ENCODE measurements at places on chromosomes 3 and 15.
A peak's percentile ranks its signal among the peaks of the same experiment; 100 is the strongest.

DNA sequence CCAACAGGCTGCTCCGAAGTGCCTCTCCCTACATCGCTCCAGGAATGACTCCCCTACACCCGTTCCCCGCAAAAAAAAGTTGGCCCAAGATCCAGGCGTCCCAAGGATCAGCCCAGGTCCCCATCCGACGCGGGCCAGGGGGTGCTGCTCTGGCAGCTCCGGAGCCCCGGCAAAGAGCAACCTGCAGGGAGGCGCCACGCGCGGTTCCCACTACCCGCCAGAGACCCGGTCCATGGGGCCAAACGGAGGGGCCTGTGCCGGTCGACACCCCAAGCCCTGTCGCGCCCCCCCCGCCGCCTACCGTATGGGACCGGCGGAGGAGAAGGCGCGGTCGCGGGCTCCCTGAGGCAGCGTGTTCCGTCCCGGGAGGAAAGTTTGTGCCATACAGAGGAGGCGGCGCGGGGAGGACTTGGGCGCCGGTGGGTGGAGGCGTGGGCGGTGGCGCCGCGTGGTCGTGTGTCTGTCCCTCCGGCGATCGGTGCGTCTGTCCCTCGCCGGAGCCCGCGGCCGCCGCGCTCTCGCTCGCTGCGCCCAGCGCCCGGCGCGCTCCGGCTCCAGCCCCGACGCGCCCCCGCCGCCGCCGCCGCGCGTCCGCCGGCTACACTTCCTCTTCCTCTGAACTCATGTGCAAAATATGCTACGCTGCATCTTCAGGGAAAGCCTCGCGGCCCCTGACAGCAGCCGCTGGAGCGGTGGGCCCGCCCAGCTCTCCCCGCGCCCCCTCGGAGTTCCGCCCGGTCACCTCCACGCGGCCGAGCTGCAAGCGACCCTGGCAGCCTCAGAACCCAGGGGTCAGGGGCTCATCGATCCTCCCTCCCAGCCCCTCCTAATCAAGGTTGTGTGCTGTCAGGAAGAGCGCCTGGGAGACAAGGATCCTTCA lies at the start of gene RFTN1:
RFTN1 (minus strand) TSS at position 559 of the 880 bp plus-strand sequence. CDS start 19,830 bp downstream, outside the sequence.
- H3K27ac ChIP-seq: peak within 1 kb of the TSS; percentile 4
- no peaks in the 10 kb centered on the region for H3K27me3 ChIP-seq
- DNase-seq: peak; percentile 88

DNA sequence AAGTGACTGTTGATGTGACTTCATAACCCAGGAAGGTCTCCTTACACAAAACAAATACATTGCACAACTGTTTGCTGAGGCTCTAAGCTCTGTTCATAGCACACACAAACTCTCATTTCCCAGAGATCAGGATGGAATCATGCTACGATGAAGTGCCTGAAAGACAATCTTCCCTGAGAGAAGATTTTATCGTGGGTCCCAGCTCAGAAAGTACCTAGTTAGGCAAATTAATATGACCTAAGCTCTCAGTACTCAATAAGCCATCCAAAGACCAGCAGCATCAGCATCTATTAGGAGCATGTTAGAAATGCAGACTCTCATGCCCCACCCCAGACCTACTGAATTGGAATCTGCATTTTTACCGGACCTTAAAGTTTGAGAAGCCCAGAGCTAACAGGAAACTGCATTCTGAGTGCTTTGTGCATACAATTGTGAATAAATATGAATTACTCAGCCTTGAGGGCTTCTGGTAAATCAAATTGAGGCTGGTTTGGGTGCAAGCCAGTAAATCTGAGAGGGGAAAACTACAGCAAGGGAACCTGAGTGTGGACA lies 161.5 kb upstream of the C2CD4B start:
- H3K4me1 ChIP-seq: no peaks in the 10 kb centered on the region
- H3K36me3 ChIP-seq: no peaks in the 10 kb centered on the region
- DNase-seq: no peak
- H3K27me3 ChIP-seq: no peaks in the 10 kb centered on the region

DNA sequence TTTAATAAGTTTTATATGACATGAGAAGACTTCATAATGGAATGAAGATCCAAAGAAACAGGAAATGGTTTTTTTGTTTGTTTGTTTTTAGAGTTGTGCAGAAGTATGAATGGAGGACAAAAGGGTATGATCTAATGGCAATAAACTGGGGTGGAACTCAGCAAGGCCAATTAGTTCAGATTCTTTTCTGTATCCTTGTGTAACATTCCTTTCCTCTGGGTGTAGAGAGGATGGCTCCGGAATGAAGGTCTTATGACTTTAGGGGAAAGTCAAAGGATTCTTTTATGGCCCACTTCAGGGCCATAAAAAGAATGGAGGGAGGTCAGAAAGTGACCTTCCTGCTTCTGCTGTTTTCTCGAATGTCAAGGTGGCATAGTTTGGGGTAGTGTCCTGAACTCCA lies 152.6 kb downstream of the DPH6 start:
- no peaks in the 10 kb centered on the region for H3K27me3 ChIP-seq
- no peak overlapping the region for H3K27ac ChIP-seq
- no peaks in the 10 kb centered on the region for H3K4me1 ChIP-seq

DNA sequence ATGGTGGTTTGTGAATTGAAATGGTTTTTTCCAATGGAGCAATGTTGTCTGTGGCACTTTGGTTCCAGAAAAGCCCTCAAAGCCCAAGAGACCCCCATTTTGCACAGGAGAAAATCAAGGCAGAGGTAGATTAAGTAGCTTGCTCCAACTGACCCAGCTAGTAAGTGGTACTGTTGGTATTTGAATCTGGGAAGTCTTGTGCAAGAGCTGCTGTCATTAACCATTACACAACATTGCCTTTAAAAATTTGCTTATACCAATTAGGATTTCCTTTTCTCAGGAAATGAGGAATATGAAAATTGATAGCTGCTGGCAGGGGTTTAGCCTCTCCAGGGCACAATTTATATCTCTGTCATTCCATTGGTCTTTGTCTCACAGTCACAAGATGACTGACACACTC lies 102.4 kb upstream of the UBE3A start:
- no peaks in the 10 kb centered on the region for H3K4me1 ChIP-seq
- no peak overlapping the region for H3K4me3 ChIP-seq
- H3K36me3 ChIP-seq: no peaks in the 10 kb centered on the region
- H3K27ac ChIP-seq: no peak overlapping the region
- no peaks in the 10 kb centered on the region for H3K27me3 ChIP-seq

- DNase-seq: no peak
- peak overlapping the region; percentile 88 for H3K27ac ChIP-seq
- no peaks in the 10 kb centered on the region for H3K27me3 ChIP-seq
- H3K4me3 ChIP-seq: no peak overlapping the region
- H3K4me1 ChIP-seq: peaks cover 5% of the 10 kb centered on the region
Observed at GRCh38 chr15:72838311-72838731, 54.8 kb upstream of the ADPGK start.

DNA sequence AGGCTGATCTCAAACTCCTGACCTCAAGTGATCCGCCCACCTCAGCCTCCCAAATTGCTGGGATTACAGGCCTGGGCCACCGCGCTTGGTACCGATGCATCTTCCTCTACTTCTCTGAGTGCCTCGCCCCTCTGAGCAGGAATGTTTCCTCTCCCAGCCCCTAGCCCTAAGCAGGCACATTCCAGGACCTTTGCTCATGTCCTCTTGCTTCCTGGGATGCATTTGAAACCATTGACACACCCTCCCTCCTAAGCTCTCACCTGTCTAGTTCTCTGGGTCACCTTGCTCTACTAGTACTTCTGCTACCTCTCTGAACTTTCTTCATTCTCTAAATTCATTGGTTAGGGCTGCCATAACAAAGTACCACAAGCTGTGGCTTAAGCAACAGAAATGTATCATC lies 17.9 kb upstream of the UACA start:
- no peak overlapping the region for H3K4me3 ChIP-seq
- peaks cover 1% of the 10 kb centered on the region for H3K4me1 ChIP-seq
- no peak for DNase-seq
- H3K27ac ChIP-seq: no peak overlapping the region
- no peaks in the 10 kb centered on the region for H3K36me3 ChIP-seq

DNA sequence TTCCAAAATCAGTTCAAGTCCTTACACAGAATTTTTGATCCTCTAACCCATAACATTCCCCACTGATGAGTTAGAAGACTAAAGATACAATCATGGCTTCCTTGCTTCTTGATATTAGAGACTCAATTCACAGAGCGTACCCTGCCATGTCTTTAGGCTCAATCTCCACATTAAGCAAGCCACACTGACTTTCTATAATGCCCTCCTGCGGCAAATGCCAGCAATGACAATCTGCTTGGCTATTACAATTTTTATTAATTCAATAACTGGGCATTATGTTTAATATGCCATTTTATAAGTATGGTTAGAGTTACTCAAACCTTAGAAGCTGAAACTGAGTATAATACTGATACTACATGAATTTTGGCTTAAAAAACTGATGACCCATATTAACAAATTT lies 479.7 kb upstream of the NR2F2 start:
- H3K27ac ChIP-seq: no peak overlapping the region
- no peaks in the 10 kb centered on the region for H3K27me3 ChIP-seq
- H3K36me3 ChIP-seq: no peaks in the 10 kb centered on the region
- no peak for DNase-seq
- no peak overlapping the region for H3K4me3 ChIP-seq
- H3K4me1 ChIP-seq: no peaks in the 10 kb centered on the region

- no peak overlapping the region for H3K4me3 ChIP-seq
- no peaks in the 10 kb centered on the region for H3K36me3 ChIP-seq
- no peak for DNase-seq
- no peaks in the 10 kb centered on the region for H3K27me3 ChIP-seq
Observed at GRCh38 chr3:139671863-139672646, 5.7 kb downstream of the NMNAT3 start.

DNA sequence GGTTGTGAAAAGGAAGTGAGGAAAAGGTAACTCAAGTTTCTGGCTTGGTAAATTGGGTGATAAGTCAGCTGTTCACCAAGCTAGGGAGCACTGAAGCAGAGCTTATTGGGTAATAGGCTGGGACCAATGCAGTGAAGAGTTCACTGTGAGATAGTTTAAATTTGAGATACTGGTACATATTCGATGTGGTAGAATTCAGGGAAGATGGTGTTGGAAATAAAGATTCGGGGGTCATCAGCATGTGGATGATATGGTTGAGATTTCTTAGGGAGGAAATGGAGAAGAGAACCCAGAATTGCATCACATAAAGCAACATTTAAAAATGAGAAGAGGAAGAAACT lies 16.9 kb downstream of the MME start:
- no peak overlapping the region for H3K4me3 ChIP-seq
- no peak overlapping the region for H3K27ac ChIP-seq
- H3K36me3 ChIP-seq: no peaks in the 10 kb centered on the region
- no peaks in the 10 kb centered on the region for H3K27me3 ChIP-seq

DNA sequence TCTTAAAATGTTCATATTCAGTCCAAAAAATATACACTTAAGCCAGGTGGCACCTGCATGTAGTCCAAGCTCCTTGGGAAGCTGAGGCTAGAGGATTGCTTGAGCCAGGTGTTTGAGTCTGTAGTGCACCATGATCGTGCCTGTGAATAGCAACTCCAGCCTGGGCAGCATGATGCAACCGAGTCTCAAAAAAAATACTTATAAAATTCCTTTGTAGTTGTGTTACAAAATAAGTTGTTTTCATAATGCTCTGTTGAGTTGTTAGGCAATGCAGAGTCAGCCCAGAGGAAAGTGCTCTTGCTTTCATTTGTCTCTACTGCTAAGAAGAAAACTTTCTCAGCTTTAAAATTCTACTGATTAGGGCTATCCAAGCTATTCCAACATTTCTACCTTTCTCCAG lies 442.8 kb upstream of the ARRDC4 start:
- H3K4me3 ChIP-seq: no peak overlapping the region
- no peaks in the 10 kb centered on the region for H3K36me3 ChIP-seq
- no peaks in the 10 kb centered on the region for H3K27me3 ChIP-seq
- no peaks in the 10 kb centered on the region for H3K4me1 ChIP-seq
- no peak for DNase-seq
- H3K27ac ChIP-seq: no peak overlapping the region

- no peaks in the 10 kb centered on the region for H3K4me1 ChIP-seq
- peak; percentile 86 for DNase-seq
- no peak overlapping the region for H3K4me3 ChIP-seq
Observed at GRCh38 chr15:66619152-66619903, 53.5 kb upstream of the LCTL start.

- H3K4me1 ChIP-seq: no peaks in the 10 kb centered on the region
- DNase-seq: no peak
- H3K27ac ChIP-seq: no peak overlapping the region
- no peaks in the 10 kb centered on the region for H3K36me3 ChIP-seq
- H3K27me3 ChIP-seq: no peaks in the 10 kb centered on the region
Observed at GRCh38 chr15:21271566-21271965, 168.7 kb downstream of the POTEB3 start.

DNA sequence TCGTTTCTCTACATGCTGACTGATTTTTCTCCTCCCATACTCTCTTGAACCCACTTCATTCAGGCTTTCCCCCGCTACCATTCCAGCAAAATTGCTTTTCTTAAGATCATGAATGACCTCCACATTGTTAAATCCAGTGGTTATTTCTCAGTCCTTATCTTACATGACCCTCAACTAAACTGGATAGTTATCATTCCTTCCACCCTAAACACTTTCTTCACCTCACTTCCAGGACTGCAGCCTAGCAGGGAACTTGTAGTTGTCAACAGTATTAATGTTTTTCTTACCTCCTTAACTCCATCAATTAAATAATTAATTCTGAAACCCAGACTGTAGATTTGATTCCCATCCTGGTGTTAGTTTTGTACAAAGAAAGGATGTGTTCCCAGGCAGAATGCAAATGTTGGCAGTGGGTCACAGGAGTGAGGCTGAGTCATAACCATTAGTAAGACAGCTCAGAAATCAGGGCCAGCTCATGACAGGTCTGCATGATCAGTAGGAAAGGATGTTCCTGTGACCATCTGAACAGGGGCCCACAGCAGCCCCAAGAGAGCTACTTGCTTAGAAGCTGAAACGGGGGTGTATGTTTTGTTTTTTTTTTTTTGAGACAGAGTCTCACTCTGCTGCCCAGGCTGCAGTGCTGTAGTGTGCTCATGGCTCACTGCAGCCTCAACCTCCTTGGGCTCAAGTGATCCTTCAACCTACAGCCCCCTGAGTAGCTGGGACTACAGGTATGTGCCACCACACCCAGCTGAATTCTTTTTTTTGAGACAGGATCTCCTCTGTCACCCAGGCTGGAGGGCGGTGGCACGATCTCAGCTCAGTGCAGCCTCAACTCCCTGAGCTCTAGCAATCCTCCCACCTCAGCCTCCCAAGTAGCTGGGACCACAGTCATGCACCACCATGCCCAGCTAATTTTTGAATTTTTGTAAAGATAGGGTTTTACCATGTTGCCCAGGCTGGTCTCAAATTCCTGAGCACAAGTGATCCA lies 9.1 kb downstream of the BCL2L10 start:
- no peaks in the 10 kb centered on the region for H3K36me3 ChIP-seq
- H3K27ac ChIP-seq: no peak overlapping the region
- H3K27me3 ChIP-seq: no peaks in the 10 kb centered on the region
- H3K4me3 ChIP-seq: no peak overlapping the region

DNA sequence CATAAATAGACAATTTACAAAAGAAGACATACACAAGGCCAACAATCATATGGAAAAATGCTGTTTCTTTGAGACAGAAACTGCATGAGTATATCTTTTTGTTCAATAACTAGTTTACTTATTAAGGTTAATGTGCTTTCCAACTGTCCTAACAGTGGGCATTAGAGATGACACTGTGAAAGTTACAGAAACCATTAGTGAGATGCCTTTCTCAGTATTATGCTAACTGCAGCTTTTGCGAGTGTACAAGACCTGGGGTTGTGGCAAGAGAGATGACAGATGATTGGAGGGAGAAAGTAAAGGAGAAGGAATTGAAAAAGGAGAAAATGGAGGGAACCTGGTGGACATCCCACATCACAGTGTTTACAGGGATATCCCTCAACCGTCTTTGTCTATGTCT lies 640.5 kb downstream of the ZPLD1 start:
- H3K27ac ChIP-seq: no peak overlapping the region
- no peaks in the 10 kb centered on the region for H3K36me3 ChIP-seq
- no peaks in the 10 kb centered on the region for H3K4me1 ChIP-seq

Measured in aorta (tissue), 5 donors.